ENCODE measurements at places on chromosomes 11 and 22.

GRCh38 chr22:38033522-38034277, 23.5 kb upstream of the PICK1 start:
- no peaks in the 10 kb centered on the region for H3K27me3 ChIP-seq
- no peak overlapping the region for H3K27ac ChIP-seq
- H3K4me1 ChIP-seq = peaks cover 4% of the 10 kb centered on the region
- DNase-seq = peak; percentile 26
- no peaks in the 10 kb centered on the region for H3K36me3 ChIP-seq

DNA sequence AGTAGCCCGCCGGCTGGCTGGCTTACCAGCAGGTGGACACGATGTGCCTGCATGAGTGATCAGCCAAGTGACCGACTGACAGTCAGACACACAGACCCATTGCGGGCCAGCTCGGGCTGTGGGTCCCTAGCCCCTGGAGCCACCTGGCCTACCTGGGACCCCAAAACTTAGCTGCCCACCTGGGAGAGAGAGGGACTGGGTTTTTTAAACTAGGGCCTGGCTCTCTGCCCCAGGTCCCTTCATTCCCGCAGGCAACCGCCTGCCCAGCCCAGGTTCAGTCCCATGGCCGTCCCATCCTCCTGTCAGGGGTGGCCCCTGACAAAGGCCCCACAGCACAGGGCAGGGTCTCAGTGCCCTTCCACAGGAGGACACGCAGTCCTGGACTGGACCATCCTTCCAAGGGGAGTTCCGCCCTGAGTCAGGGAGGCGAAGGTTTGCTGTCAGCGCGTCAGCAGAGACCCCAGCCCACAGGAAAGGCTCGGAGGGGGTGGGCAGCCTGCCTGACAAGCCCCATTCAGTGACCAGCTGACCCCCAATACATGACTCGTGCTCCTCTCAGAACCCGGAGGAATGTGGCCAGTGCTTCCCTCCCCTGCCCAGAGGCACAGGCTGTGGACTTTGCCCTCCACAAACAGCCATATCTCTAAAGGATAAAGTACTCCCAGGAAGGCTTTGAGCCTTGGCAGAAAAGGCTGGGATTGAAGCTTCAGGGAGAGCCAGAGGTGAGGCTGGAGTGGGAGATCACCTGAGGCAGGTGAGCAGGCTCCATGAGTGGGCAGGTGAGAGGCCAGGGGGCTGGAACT, 8.4 kb downstream of the SLCO2B1 start:
- no peaks in the 10 kb centered on the region for H3K4me1 ChIP-seq
- no peak for DNase-seq
- H3K4me3 ChIP-seq = no peak overlapping the region
- H3K27me3 ChIP-seq = no peaks in the 10 kb centered on the region

DNA sequence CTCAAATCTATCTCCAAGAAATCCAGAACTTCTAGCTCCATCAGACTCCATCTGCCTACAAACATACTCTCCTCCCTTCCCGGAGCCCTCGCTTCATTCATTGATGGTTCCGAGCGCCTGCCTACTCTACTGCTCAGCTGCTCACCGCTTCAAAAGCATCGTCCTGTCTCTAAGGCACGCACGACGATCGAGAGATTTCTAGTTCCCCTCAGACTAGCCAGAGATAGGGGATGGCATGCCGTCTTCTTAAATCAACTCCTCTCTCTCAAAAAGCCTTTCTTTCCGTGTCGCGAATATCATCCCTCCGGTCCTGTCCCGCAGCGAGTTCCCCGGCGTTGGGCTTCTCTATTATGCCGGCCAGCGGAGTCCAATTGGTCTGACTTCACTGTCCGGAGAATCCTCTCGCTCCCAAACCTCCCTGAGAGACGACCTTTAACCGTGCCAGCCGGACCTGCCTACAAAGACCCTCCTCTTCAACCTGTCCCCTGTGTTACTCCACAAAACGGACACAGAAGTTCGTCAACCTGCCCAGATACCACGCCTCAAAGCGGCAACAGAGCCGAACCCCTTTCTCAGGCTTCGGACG, 592 bp downstream of the EEF1G start:
- peaks cover 81% of the 10 kb centered on the region for H3K36me3 ChIP-seq
- no peaks in the 10 kb centered on the region for H3K27me3 ChIP-seq
- no peak for DNase-seq
- peak overlapping the region; percentile 100 for H3K4me3 ChIP-seq
- no peak overlapping the region for H3K27ac ChIP-seq

DNA sequence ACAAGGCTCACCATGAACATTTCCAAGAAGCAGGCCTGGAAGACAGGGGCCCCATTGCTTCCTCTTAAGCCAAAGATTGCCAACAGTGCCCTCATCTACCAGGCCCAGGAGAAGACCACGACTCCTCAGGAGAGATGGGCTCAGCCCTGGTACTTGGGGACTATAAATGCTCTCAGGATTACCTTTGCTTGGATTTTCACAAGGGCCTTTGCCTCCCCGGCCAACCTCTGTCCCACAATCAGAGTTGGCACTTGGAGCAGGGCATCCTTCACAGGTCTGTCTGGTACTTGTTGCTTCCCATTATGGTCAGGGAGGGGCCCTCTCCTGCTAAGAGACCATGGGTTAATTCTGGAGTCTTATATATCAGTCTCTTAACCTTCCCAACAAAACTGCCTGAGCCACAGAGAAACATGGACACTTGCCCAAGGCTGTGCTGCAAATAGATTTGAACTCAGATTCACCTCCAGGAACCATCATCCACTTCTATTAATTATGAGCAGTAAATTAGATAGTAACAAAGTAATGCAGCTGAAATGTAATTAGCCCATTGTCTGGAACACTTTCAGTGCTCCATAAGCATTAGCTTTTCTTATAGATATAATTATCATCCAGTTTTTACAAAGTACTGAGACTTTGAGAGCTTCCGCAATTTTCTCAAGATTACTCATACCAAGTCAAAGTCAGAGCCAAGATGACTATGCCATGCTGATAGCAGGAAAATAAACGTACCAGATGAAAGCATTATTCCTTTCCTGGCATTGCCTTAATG, 33.5 kb downstream of the POU2AF3 start:
- H3K27me3 ChIP-seq = no peaks in the 10 kb centered on the region
- no peak overlapping the region for H3K27ac ChIP-seq
- H3K4me3 ChIP-seq = no peak overlapping the region

Measured in H9 (cell line).